ENCODE measurements at places on chromosomes 6 and 20. TPM values are rescaled to one million over a fixed set of nuclear protein-coding genes. Genes with fewer than 3 reads are reported as not detected.

Gene SASH1
- total RNA-seq: 4.5 TPM

GRCh38 chr6:4030669-4031068 is 48.3 kb downstream of the FAM217A start:
- no peak for DNase-seq

DNA sequence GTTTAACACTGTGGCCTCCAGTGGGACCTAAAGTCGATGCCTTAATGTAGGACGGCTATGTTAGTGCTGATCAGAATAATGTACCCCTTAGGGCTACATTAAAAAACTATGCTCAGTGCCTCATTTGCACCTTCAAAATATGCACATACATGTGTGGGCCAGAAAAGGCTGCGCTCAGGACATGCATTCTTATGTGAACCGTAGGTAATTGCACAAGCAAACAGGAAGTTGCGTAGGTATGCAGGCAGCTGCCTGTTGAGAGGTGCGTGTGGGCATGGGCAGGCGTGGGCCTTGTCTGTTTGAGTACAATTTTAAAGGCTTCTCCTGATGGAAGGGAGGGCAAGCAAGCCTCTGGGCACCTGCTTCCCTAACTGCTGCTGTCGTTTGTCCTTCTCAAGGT is 116.2 kb upstream of the JAG1 start:
- DNase-seq: no peak

DNA sequence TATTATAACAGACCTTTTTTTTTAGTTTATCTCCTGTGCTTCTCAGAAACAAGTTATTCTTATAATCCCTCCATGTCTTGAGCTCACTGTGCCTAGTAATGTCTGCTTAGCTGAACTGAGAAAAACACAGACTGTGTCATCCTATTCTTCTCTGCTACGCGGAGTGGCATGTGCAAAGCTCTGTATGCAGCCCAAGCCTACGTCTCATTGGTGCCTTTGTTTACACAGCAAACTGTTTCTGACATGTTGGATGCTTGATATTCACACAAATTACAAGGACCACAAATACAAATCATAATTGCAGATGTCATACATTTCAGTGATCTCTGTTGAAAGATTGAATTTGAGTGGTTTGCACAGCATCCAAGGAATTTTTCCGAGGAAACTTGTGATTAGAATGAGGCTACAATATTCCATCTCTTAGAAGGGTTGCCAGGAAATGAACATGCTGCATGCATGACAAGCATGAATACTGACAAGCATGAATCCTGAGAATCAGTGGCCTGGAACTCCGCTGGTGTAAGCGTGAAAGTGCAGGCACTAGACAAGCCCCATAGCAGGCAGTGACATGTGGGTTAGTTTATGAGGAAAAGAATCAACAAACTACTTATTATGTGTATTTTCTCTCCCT is 128.4 kb upstream of the SGK1 start:
- no peak for DNase-seq

- DNase-seq: no peak
These were observed 6.9 kb upstream of the SAMD3 start for GRCh38 chr6:130229645-130230044.

Gene CASP8AP2
- 5.1 TPM for total RNA-seq

- no peak for DNase-seq
These were observed 10.7 kb downstream of the TGIF2 start for GRCh38 chr20:36584018-36584481.

Gene DACT2
- not detected for total RNA-seq

GRCh38 chr6:41464481-41464880 is 81.7 kb upstream of the FOXP4 start:
- no peak for DNase-seq
